Left lung (tissue), 14 donors: ENCODE measurements at places on chromosomes 5 and 9. TPM values are rescaled to one million over a fixed set of nuclear protein-coding genes. Genes with fewer than 3 reads are reported as not detected.
A peak's percentile ranks its signal among the peaks of the same experiment; 100 is the strongest.

- H3K4me1 ChIP-seq: no peaks in the 10 kb centered on the region
- DNase-seq: no peak
- no peaks in the 10 kb centered on the region for H3K36me3 ChIP-seq
- no peak overlapping the region for H3K4me3 ChIP-seq
Measured at GRCh38 chr9:126451316-126451885, 124.8 kb downstream of the MVB12B start.

- DNase-seq: no peak
- H3K27me3 ChIP-seq: no peaks in the 10 kb centered on the region
- no peak overlapping the region for H3K27ac ChIP-seq
- H3K4me1 ChIP-seq: no peaks in the 10 kb centered on the region
- no peak overlapping the region for H3K4me3 ChIP-seq
Measured at GRCh38 chr9:92266486-92266885, 27.0 kb downstream of the IARS1 start.

- no peak overlapping the region for H3K4me3 ChIP-seq
- DNase-seq: no peak
- no peaks in the 10 kb centered on the region for H3K36me3 ChIP-seq
Measured at GRCh38 chr9:93296889-93297480, 113.0 kb downstream of the WNK2 start.

DNA sequence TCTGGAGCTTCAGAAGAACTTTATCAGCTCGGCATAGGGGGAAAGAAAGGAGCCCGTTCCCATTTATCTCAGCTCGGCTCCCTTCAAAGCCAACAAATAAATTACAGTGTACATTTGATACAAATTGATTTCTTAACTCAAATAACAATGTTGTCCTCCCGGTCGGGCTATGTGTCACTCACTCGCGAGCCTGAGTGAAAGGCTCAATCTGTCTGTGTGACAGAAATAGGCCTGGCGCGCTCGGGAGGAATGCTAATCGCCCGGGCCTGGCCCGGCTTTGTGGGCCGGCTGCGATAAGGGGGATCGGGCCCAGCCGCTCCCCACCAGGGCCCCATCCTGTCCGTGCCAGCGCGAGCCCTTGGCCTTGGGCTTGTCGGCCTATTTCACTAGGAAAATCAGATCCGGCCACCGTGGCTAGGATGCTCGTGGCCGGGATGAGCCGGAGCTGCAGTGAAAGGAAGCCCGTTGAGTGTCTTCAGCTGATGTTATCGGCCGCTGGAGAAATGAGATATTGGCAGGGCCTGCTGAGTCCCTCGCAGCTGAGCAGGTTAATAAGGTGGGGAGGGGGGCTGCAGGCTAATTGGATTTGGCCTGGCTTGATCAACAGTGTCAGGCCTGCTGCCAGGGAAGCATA lies 258.7 kb downstream of the IRX1 start:
- no peaks in the 10 kb centered on the region for H3K4me1 ChIP-seq
- no peak overlapping the region for H3K27ac ChIP-seq
- no peak for DNase-seq
- H3K27me3 ChIP-seq: no peaks in the 10 kb centered on the region
- no peak overlapping the region for H3K4me3 ChIP-seq

DNA sequence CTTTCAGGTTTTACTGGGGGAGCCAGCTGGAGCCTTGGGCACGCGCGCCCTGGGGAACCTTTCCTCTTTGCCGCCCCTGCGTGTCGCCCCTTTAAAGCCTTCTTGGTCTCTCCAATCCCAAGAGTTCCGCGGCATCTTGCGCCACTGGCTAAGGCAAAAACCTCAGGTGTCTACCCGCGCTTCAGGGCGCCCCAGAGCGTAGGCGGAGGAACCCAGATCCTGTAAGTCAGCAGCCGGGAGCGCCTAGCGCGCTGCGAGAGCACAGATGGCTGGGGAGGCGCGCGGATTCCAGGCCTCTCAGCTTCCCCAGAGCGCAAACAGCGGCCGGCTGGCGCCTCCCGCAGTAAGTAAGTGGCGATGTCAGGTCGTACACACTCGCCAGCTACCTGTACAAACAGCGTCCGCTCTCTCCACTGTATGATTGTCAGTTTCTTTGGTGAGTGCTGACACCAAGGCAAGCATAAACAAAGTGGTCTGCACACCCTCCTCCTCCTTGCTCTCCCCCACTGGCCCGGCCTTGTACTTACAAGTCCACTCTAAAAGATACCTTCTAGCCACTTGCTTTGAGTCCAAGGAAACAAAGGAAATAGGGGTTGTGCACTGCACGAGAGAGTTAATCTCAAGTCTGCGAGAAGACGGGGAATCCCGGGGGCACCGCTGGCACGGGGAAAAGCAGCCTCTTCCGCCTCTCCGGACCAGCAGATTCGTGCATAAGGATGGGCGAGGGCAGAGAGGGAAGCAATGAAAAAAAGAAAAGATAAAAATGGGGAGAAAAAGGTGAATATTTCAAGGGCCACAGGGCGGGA lies 2.9 kb downstream of the HTR1A start:
- DNase-seq: peak; percentile 57
- H3K4me1 ChIP-seq: no peaks in the 10 kb centered on the region
- H3K27me3 ChIP-seq: peaks cover 42% of the 10 kb centered on the region
- no peak overlapping the region for H3K27ac ChIP-seq
- no peaks in the 10 kb centered on the region for H3K36me3 ChIP-seq

DNA sequence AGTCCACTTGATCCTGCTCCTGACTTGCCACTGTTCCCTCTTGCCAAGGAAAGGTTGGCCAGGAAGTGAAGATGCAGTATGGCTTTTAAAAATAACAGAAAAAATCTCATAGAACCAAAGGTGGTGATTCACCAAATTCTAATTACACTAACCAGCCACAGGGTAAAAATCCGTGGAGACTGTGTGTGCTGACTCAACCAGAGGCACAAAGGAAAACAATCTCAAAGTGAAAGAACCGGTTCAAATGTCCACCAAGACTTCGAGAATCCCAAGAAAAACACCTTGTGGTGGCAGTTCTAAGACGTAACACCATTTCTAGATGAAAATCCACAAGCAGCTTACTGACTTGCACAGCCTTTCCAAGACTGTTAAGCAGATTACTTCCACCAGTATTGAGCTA lies 279.1 kb downstream of the TLE1 start:
- H3K4me3 ChIP-seq: no peak overlapping the region
- no peaks in the 10 kb centered on the region for H3K4me1 ChIP-seq
- H3K27me3 ChIP-seq: no peaks in the 10 kb centered on the region

- no peak for DNase-seq
- H3K36me3 ChIP-seq: no peaks in the 10 kb centered on the region
- no peak overlapping the region for H3K27ac ChIP-seq
- no peak overlapping the region for H3K4me3 ChIP-seq
- no peaks in the 10 kb centered on the region for H3K4me1 ChIP-seq
- H3K27me3 ChIP-seq: no peaks in the 10 kb centered on the region
Measured at GRCh38 chr5:110361471-110361870, 365.0 kb downstream of the TMEM232 start.

DNA sequence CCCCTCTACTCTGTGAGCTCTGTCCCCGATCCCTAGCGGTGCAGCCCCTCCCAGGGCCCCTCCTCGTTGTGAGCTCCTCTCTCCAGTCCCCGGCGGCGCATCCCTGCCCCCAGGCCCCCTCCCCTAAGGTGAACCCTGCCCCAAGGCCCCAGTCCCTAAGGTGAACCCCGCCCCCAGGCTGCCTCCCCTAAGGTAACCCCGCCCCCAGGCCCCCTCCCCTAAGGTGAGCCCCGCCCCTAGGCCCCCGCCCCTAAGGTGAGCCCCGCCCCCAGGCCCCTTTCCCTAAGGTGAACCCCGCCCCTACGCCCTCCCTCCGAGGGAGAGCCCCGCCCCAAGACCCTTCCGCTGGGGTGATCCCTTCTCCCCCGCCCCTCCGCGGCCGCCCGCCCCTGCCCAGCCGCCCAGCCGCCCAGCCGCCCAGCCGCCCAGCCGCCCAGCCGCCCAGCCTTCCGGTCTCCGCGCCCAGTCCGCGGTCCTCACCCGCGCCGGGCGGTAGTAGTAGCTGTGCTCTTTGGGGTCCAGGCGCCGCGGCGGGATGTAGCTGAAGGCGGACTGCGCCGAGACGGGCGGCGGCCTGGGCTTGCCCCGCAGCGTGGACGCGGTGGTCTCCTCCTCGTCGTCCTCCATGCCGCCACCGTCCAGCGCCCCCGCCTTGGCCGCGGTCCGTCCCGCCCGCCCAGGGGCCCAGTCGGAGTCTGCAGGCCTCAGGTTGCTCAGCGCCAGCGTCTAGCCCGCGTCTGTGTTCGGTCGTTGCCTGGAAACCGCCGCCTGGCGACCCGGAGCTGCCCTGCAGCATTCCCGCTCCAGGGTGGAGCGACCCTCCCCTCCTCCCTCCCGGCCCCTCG lies at the start of gene CFAP90:
Gene CFAP90 (minus strand): TSS at position 739 of the 845 bp plus-strand sequence. CDS start 112 bp downstream, at position 627.
- H3K4me3 ChIP-seq: peak within 1 kb of the TSS; percentile 41
- H3K36me3 ChIP-seq: no peaks in the 10 kb centered on the region
- peak; percentile 89 for DNase-seq
- H3K27ac ChIP-seq: no peak within 1 kb of the TSS

- H3K4me3 ChIP-seq: no peak overlapping the region
- H3K27ac ChIP-seq: no peak overlapping the region
Measured at GRCh38 chr5:96280946-96281393, 152.1 kb downstream of the PCSK1 start.

- no peak overlapping the region for H3K4me3 ChIP-seq
- no peak overlapping the region for H3K27ac ChIP-seq
- H3K4me1 ChIP-seq: no peaks in the 10 kb centered on the region
- H3K27me3 ChIP-seq: peaks cover 48% of the 10 kb centered on the region
Measured at GRCh38 chr9:136762221-136762691, 2.1 kb downstream of the LCN15 start.

DNA sequence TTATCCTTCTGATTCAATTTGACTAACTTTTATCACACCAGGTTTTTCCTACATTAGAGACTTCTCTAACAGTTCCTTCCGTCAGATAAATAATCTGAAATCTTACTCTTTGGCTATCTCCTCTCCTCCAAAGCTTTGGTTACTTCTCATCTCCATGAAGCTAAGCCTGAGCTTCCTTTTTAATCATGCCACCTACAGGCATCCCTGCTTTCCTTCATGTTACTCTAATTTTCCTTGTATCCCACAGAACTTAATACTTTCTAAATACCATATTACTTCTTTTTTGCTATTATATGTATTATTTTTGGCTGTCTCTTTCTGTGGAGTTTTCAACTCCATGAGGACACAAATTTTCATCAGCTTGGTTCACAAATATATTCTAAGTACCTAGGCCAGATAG lies 49.7 kb downstream of the C9 start:
- no peak overlapping the region for H3K4me3 ChIP-seq
- H3K27me3 ChIP-seq: no peaks in the 10 kb centered on the region
- H3K36me3 ChIP-seq: no peaks in the 10 kb centered on the region
- H3K4me1 ChIP-seq: no peaks in the 10 kb centered on the region
- no peak overlapping the region for H3K27ac ChIP-seq

DNA sequence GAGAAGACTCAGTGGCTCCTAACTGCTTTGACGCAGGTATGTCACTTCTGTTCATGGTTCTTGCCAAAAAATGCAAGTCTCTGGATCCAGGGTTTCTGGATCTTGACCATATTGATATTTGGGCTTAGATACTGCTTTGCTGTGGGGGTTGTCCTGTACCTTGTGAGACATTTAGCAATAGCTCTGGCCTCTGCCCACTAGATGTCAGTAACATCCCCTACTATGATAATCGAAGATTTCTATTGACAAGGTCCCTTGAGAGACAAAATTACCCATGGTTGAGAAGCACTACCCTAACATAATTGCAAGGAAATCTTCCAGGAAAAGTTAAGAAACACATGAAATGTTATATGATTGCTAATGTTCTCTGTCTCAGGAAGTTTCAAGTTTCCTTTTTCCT lies 285.4 kb downstream of the TMEM232 start:
- DNase-seq: peak; percentile 11
- H3K4me1 ChIP-seq: no peaks in the 10 kb centered on the region
- H3K27ac ChIP-seq: no peak overlapping the region
- no peak overlapping the region for H3K4me3 ChIP-seq
- no peaks in the 10 kb centered on the region for H3K36me3 ChIP-seq

- H3K36me3 ChIP-seq: no peaks in the 10 kb centered on the region
- H3K27ac ChIP-seq: no peak overlapping the region
- H3K4me3 ChIP-seq: no peak overlapping the region
- H3K27me3 ChIP-seq: no peaks in the 10 kb centered on the region
- DNase-seq: no peak
Measured at GRCh38 chr5:137037848-137038247, 461.3 kb downstream of the SPOCK1 start.

- DNase-seq: peak; percentile 53
- peak overlapping the region; percentile 10 for H3K27ac ChIP-seq
- H3K4me3 ChIP-seq: no peak overlapping the region
- H3K36me3 ChIP-seq: no peaks in the 10 kb centered on the region
Measured at GRCh38 chr9:1231998-1232919, 182.1 kb downstream of the DMRT2 start.

- H3K4me3 ChIP-seq: no peak overlapping the region
- no peaks in the 10 kb centered on the region for H3K27me3 ChIP-seq
- H3K4me1 ChIP-seq: no peaks in the 10 kb centered on the region
- no peaks in the 10 kb centered on the region for H3K36me3 ChIP-seq
- H3K27ac ChIP-seq: no peak overlapping the region
Measured at GRCh38 chr5:139019880-139020279, 144.7 kb upstream of the LRRTM2 start.

DNA sequence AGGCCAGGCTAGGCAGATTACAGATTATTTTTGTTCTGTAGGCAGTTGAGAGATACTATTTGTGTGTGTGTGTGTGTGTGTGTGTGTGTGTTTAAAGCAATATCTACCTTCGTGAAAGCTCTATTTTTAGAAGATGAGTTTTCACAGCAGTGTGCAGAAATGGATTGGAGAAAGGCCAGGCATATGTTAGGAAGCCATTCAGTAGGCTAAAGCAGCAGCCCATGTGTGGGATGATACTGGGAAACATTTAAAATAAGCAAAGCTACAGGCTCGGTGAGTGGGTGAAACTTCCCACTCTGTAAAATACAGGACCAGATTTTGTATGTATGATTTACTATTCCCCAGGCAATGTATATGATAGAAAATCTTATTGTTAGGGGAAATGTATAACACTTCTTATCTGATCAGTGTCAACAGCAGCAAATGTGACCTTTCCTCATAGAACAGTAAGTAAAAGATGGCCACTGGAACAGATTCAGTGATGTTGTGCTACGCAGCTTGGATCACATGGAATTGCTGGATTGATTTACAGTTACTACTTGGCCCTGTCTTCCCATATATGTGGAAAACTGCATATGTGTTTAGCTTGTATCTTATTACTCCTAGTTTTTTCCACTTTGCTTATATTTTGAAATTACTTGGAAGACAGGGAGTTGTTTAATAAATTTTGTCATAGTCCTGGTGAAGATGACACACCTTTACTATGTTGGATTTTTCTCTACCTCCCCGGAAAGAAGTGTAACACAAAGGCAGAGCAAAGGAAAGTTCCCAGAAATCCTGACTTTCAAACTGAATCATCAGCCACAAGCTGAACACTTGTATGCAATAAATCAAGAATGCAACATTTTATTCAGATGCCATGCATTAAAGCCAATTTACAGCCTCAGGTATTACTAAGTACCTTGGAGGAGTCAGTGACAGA lies 1077.7 kb upstream of the SEMA6A start:
- no peaks in the 10 kb centered on the region for H3K4me1 ChIP-seq
- DNase-seq: peak; percentile 8
- no peaks in the 10 kb centered on the region for H3K36me3 ChIP-seq

C5orf34 gene
- total RNA-seq: 1.8 TPM

GAS1 gene
- 9.8 TPM for total RNA-seq

CDH10 gene
- 0.23 TPM for total RNA-seq

NMUR2 gene
- 1.3 TPM for total RNA-seq
